ENCODE measurements at places on chromosomes 2 and 18. TPM values are rescaled to one million over a fixed set of nuclear protein-coding genes. Genes with fewer than 3 reads are reported as not detected.

SP5 gene
- not detected for total RNA-seq

LYPD6B gene
- 1.4 TPM for total RNA-seq

EFHD1 gene
- not detected for total RNA-seq

HOXD4 gene
- not detected for total RNA-seq

AMMECR1L gene
- 14.9 TPM for total RNA-seq

TMEM200C gene
- not detected for total RNA-seq

HRH4 gene
- not detected for total RNA-seq

APOB gene
- not detected for total RNA-seq

ABHD3 gene
- total RNA-seq = 29.5 TPM

EFEMP1 gene
- total RNA-seq = not detected

ZNF385B gene
- total RNA-seq = not detected

GRCh38 chr18:10116574-10116973 is 202.8 kb downstream of the VAPA start:
- H3K4me1 ChIP-seq = peaks cover 16% of the 10 kb centered on the region
- no peak overlapping the region for H3K4me3 ChIP-seq
- no peak for DNase-seq

DNA sequence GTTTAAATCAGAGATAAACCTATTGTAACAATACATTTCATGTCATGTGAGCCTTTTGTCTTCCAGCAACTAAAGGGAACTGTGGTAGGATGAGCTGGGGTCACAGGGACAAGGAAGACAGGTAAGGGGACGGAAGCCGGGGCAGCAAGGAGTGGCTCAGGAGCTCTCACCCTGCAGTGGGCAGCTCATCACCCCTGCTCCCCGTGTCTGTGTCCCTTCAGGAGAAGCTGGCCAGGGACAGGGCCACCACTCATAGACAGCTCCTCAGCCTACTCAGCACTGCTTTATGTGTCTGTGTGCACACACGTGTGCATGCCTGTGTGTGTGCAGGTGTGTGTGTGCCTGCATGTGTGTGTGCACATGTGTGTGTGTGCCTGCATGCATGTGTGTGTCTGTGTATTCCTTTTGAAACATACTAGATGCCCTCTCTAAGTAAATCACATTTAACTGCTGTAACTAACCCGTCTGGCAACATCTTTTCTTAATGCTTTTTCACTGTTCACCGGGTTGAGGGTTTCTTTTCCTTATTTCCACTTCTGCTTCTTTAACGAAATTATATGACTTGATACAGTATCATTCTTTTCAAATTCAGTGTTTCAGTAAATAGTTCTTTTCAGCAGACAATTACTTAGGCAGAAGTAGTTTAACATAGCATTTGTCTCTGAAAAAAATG is 44.2 kb downstream of the LRRFIP1 start:
- peaks cover 5% of the 10 kb centered on the region for H3K27me3 ChIP-seq
- H3K4me3 ChIP-seq = peak overlapping the region; percentile 35
- no peak for DNase-seq
- peak overlapping the region; percentile 56 for H3K27ac ChIP-seq
- H3K4me1 ChIP-seq = peaks cover 75% of the 10 kb centered on the region

DNA sequence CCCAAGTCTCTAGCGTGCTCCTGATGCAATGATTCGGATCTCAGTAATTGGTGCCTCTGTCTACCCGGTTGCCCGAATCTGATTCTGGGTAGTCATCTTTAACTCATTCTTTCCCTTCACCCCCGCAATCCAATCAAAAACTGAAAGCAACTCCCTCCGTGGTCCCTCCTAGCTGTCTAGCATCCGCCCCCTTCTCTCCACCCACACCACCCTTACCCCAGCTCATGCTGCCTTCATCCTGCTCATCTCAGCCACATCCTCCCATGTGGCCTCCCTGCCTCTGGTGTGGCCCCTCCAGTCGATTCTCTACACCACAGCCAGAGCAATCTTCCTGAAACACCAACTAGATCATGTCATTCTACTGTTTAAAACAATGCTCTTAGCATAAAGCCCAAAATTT is 62.3 kb downstream of the TTC32 start:
- peaks cover 19% of the 10 kb centered on the region for H3K27me3 ChIP-seq
- H3K4me1 ChIP-seq = no peaks in the 10 kb centered on the region
- DNase-seq = no peak
- H3K4me3 ChIP-seq = no peak overlapping the region
- no peak overlapping the region for H3K27ac ChIP-seq
- no peaks in the 10 kb centered on the region for H3K36me3 ChIP-seq

- peaks cover 7% of the 10 kb centered on the region for H3K36me3 ChIP-seq
- no peak overlapping the region for H3K4me3 ChIP-seq
These were observed 77.5 kb downstream of the EIF2AK3 start for GRCh38 chr2:88549616-88550292.

GRCh38 chr2:234081970-234082822 is 31.7 kb downstream of the SPP2 start:
- DNase-seq = no peak
- no peak overlapping the region for H3K27ac ChIP-seq
- peaks cover 45% of the 10 kb centered on the region for H3K27me3 ChIP-seq
- H3K4me1 ChIP-seq = peaks cover 6% of the 10 kb centered on the region
- H3K4me3 ChIP-seq = no peak overlapping the region

DNA sequence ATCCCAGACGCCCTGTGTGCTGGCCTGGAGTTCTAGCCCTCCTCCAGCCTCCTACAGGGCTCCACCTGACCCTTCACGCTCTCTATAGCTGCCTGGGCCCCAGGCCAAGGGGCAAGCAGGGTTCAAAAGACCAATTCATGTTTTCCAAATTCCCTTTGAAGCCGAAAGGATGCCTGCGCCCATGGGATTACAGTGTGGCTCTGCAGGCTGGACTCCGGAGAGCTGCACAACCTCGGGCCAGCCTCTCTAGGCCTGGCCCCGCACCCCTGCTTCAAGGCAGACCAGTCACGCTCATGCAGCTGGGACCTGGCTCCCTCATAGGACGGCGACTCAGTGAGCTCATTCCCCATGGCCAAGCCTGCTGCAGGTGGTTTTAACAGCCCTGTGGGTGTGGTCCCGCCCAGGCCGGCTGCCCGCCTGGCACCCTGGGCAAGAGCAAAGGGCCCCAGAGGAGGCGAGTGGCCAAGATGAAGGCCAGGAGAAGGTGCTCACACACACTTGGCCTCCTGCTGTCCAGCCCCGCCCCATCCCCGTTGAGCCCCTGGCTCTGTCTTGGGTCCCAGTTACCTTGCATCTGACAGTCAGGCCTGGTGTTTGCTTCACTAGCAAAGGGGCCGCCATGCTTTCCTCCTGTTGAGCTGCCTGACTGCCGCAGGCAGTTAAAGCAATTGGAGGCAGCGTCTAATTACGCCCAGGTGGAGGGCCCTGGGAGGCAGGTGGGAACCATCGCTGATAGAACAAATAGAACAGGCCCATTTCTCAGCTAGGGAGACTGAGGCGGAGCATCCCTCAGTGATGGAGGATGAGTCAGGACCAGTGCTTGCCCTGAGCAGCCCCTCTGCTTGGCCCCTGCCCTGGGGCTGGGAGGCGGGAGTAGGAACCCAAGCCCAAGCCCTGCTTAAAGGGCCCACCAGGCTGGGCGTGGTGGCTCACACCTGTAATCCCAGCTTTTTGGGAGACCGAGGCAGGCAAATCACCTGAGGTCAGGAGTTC is 56.9 kb downstream of the SMAD7 start:
- no peaks in the 10 kb centered on the region for H3K36me3 ChIP-seq
- H3K27ac ChIP-seq = no peak overlapping the region
- H3K27me3 ChIP-seq = no peaks in the 10 kb centered on the region
- peaks cover 13% of the 10 kb centered on the region for H3K4me1 ChIP-seq
- H3K4me3 ChIP-seq = no peak overlapping the region

GRCh38 chr2:45902781-45903375 is 251.4 kb downstream of the PRKCE start:
- no peaks in the 10 kb centered on the region for H3K27me3 ChIP-seq
- no peak overlapping the region for H3K4me3 ChIP-seq
- no peak for DNase-seq
- peaks cover 14% of the 10 kb centered on the region for H3K36me3 ChIP-seq

- H3K4me1 ChIP-seq = peaks cover 29% of the 10 kb centered on the region
- peak overlapping the region; percentile 41 for H3K27ac ChIP-seq
- peak; percentile 9 for DNase-seq
- no peak overlapping the region for H3K4me3 ChIP-seq
- peaks cover 86% of the 10 kb centered on the region for H3K36me3 ChIP-seq
- H3K27me3 ChIP-seq = no peaks in the 10 kb centered on the region
These were observed 82.6 kb downstream of the DGKD start for GRCh38 chr2:233436691-233437438.

- no peak overlapping the region for H3K27ac ChIP-seq
- no peak for DNase-seq
- H3K27me3 ChIP-seq = no peaks in the 10 kb centered on the region
- peaks cover 21% of the 10 kb centered on the region for H3K36me3 ChIP-seq
- no peak overlapping the region for H3K4me3 ChIP-seq
- peaks cover 17% of the 10 kb centered on the region for H3K4me1 ChIP-seq
These were observed 18.8 kb downstream of the YPEL5 start for GRCh38 chr2:30165617-30166016.

DNA sequence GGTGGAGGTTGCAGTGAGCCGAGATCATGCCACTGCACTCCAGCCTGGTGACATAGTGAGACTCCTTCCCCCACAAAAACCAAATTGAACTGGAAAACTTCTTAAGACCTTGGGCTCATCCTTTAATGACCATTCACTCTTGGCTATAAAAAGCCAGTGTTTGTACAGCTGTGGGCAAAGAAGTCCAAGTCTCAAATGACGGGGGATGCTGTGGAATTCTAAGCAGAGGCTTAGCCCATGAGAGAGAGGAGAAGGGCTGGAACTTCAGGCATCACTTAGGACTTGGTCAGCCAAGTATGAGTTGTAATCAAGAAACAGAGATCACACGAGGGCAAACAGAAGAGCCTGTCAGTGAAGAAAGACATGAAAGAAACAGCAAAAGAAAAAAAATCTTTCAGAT is 79.3 kb upstream of the POU3F3 start:
- no peaks in the 10 kb centered on the region for H3K36me3 ChIP-seq
- H3K4me3 ChIP-seq = no peak overlapping the region
- DNase-seq = no peak
- no peaks in the 10 kb centered on the region for H3K4me1 ChIP-seq
- H3K27ac ChIP-seq = no peak overlapping the region

- H3K4me1 ChIP-seq = peaks cover 16% of the 10 kb centered on the region
- peak within 1 kb of the TSS; percentile 84 for H3K4me3 ChIP-seq
- peaks cover 4% of the 10 kb centered on the region for H3K36me3 ChIP-seq
- H3K27me3 ChIP-seq = peaks cover 11% of the 10 kb centered on the region
These were observed at the start of gene BAZ2B for GRCh38 chr2:159616286-159616701. BAZ2B (minus strand) TSS chr2:159616548; CDS start chr2:159478719, 137,829 bp downstream.

DNA sequence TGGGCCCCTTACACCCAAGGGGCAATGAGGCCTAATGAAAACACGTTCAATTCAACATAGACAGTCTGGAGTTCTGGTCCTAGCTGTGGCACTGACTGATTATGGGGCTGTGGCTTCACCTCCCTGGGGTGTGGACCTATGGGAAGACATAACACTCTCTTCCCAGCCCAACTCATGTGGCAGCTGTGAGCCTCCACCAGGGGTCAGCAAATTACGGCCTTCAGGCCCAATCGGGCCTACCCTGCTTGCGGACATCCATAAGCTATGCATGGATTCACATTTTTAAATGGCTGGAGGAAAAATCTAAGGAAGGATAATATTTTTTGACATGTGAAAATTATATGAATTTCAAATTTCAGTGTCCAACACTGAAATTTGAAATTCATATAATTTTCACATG is 101.3 kb downstream of the LOXHD1 start:
- H3K4me3 ChIP-seq = no peak overlapping the region
- H3K36me3 ChIP-seq = no peaks in the 10 kb centered on the region
- peaks cover 2% of the 10 kb centered on the region for H3K27me3 ChIP-seq
- no peak overlapping the region for H3K27ac ChIP-seq
- H3K4me1 ChIP-seq = no peaks in the 10 kb centered on the region
- no peak for DNase-seq

DNA sequence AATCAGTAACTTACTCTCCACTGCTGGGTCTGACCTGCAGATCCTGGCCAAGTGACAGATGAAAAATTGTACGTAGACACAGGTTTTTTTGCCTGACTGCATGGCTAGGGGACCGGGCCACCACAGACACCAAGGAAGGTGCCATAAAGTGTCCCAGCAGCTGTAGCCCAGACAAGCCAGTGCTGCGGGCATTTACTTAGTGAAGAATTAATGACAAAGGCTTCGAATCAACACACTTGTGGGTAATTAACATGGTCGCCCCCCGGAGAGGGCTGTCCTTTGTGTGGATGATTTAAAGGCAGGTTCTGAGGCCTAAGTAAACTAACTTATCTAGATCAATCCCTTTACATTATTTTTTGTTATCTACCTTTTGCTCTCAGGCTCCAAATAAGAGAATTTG is 1709.1 kb upstream of the LRRTM1 start:
- no peaks in the 10 kb centered on the region for H3K27me3 ChIP-seq
- no peaks in the 10 kb centered on the region for H3K4me1 ChIP-seq
- no peaks in the 10 kb centered on the region for H3K36me3 ChIP-seq

DNA sequence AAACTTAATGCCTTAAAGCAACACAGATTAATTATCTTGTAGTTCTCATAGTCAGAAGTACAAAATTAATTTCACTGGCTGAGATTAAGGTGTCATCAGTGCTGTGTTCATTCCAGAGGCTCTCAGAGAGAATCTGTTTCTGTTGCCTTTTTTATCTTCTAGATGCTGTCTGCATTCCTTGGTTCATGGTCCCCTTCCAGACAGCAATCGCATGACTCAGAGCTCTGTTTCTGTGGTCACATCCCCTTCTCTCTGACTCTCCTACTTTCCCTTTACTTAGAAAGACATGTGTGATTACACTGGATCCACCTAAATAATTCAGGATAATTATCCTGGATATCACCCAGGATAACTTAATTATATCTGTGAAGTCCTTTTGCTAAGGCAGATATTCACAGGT is 148.6 kb downstream of the MAIP1 start:
- H3K27ac ChIP-seq = no peak overlapping the region
- H3K4me3 ChIP-seq = no peak overlapping the region
- H3K4me1 ChIP-seq = no peaks in the 10 kb centered on the region
- no peak for DNase-seq
- H3K36me3 ChIP-seq = no peaks in the 10 kb centered on the region

- no peaks in the 10 kb centered on the region for H3K27me3 ChIP-seq
- no peaks in the 10 kb centered on the region for H3K4me1 ChIP-seq
- H3K4me3 ChIP-seq = no peak overlapping the region
- H3K27ac ChIP-seq = no peak overlapping the region
- no peaks in the 10 kb centered on the region for H3K36me3 ChIP-seq
These were observed 530.7 kb downstream of the ZNF804A start for GRCh38 chr2:185128996-185129395.

GRCh38 chr2:113181258-113182051 is 7.7 kb downstream of the PSD4 start:
- H3K27me3 ChIP-seq = no peaks in the 10 kb centered on the region
- H3K4me1 ChIP-seq = peaks cover 90% of the 10 kb centered on the region
- H3K36me3 ChIP-seq = peaks cover 74% of the 10 kb centered on the region
- no peak overlapping the region for H3K4me3 ChIP-seq
- no peak for DNase-seq

GRCh38 chr2:127665267-127665893 is 9.9 kb downstream of the LIMS2 start:
- H3K4me3 ChIP-seq = no peak overlapping the region
- H3K4me1 ChIP-seq = peaks cover 3% of the 10 kb centered on the region
- H3K27me3 ChIP-seq = peaks cover 45% of the 10 kb centered on the region
- no peak overlapping the region for H3K27ac ChIP-seq

- DNase-seq = no peak
- H3K4me3 ChIP-seq = no peak overlapping the region
- H3K27me3 ChIP-seq = peaks cover 8% of the 10 kb centered on the region
- H3K27ac ChIP-seq = no peak overlapping the region
These were observed 200.5 kb downstream of the ACKR3 start for GRCh38 chr2:236769981-236770671.

- peaks cover 6% of the 10 kb centered on the region for H3K4me1 ChIP-seq
- H3K27ac ChIP-seq = no peak overlapping the region
- H3K27me3 ChIP-seq = no peaks in the 10 kb centered on the region
- H3K36me3 ChIP-seq = no peaks in the 10 kb centered on the region
- no peak overlapping the region for H3K4me3 ChIP-seq
These were observed 61.3 kb downstream of the LONRF2 start for GRCh38 chr2:100260712-100261620.

Data from activated B cell treated with CpG ODN at 0.5 μM for 24 hours (primary cell).